ENCODE measurements at places on chromosomes 5 and 9.

GRCh38 chr5:142720641-142721271, 34.9 kb upstream of the FGF1 start:
- DNase-seq = no peak

- no peak for DNase-seq
Observed at GRCh38 chr9:9045072-9045471, 1245.5 kb upstream of the DMAC1 start.

GRCh38 chr5:37722236-37723161, 117.3 kb downstream of the GDNF start:
- no peak for DNase-seq

GRCh38 chr5:113058706-113059226, 82.2 kb downstream of the DCP2 start:
- no peak for DNase-seq

DNA sequence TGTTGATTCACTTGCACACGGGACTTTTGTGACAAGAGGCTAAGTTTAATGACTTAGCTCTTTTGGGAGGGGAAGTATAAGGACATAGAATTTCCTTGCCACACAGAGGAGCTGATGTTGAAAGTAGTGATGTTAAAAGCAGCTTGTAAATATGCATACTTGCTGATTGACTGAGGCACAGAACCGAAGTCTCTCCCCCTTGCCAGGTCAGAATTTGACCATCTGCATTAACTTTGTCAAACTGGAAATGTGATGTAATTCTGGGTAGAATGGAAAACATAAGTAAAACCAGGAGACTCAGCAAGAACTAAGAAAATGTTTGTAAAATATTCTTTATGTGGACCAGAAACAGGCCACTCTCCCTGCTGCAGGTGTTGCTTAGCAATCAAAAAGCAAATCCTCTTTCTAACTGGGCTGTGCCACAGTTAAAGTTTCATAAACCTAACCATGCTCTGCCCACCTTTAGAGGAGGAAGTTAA, 284.2 kb downstream of the NR3C1 start:
- no peak for DNase-seq

DNA sequence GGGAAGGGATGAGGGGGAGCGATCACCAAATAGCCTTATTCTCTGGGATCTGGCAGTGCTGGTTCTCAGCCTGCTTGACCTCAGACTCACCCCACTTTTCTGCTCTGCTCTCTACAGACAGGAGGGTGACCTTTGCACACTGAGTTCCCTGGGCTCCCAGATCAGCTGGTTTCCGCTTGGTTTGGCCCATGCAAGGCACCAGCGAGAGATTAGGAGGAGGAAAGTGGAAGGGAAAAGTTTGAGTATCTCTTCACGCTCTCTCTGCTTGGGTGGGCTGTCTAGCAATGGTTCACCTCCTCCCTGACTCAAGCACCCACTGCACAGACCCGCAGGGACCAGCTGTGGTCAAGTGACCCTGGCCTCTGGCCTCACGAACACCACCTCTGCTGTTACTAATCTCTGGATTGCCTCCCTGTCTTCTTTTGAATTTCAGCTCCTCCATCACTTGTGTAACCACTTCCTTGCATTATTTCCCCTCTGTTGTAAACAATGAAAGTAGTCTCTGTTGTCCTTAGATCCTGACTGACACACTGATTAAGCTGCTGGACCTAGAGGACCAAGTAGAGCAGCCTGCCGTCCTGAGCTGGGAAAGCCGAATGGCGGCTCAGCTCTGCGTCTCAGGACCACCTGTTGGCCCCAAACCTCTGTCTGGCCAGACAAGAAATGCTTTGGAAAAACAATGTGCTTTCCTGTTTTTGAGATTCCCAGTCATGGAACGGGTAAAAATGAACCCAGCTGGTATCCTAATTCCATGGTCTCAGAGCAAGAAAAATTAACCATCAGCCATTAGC, 186.6 kb downstream of the CRB2 start:
- no peak for DNase-seq

DNA sequence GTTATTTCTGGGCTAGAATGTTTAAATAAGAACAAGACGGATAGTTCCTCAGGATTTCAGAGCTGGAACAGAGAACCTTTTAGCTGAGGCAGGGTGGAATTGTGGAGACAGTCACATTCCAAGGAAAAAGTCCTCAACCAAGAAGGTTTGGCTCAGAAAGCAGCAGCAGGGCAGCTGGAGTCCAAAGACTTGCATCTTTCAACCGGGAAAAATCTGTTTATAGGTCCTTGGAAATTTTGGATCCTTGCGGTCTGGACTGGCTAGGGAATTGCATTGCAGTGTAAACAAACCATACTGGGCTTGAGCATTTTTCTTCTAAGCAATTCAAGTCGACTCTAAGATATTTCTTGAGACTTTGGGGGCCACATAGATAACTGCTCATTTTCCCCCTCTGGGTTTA, 40.8 kb upstream of the HMHB1 start:
- DNase-seq = no peak

DNA sequence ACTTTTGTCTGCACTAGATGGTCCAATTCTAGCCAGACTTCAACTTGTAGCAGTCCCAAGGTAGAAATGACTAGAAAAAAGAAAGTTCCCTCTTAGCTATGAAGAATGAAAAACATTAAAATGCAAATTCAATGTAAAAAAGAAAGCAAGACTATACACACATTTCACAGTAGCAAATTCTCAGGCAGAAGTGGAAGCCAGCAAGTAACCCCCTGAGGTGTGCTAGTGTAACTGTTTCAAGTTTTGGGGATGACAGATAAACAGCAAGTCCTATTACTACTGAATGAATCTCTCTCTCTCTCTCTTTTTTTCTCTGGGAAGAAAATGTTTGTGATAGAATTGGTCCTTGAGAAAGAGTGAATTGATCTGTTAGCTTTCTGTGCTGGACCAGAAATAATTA, 185.6 kb downstream of the EFNA5 start:
- no peak for DNase-seq

DNA sequence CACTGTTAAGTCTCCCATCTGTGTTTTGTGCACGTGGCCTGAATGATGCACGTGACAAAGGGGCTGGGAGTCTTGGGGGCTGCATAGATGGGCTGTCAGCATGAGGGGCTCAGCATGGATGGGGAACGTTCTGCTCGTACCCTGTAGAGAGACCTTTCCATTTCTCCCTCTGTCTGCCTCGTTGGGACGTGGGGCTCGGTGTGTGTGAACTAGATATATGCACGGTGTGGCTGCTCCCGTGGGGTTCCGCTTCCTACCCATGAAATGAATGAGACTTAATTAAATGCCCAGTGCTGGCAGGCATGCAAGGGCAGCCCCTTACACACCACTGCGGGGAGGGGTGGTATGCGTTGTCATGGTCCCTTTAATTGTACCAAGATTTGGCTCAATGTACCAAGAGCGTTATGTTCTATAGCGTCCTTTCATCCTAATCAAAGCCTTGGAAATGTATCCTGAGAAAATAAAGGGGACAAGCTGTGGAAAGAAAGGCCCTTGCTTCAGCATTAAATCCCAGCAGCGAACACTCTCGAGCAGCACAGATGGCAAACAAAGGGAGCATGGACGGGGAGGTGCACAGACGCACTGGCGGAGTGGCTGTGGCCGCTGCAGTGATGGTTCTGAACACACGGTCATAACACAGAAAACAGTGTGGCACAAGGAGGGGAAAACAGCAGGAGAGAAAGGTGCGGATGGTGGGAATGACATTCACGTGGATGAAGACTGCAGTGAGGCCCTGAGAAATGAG, 66.8 kb downstream of the RASGEF1C start:
- no peak for DNase-seq

- no peak for DNase-seq
Observed at GRCh38 chr9:96006961-96007360, 131.5 kb downstream of the ERCC6L2 start.

DNA sequence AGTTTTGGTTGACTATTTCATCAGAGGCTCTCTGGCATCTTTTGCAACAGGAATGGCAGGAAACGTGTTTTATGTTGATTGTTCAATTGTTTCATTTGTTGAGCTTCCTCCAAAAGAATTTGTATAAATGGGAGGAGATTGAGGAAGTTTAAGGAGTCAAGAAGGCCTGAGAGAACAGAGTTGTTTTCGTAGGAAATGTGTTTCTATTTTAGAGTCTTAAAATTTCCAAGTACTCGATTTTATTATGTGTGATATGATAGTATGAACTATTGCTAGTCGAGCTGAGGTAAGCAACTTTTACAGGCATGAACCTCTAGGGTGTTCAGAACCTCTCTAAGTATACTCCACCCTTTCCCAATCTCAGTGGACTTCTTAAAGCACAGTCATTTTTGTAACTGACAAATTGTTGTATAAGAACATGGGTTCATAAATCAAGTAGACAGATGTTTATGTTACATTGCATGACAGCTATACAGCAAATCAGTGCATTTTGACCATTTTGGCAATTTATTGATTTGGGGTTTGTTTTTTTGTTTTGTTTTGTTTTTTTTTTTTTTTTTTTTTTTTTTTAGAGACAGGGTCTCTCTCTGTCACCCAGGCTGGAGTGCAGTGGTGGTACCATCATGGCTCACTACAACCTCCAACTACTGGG, 47.4 kb downstream of the POLK start:
- DNase-seq = no peak

DNA sequence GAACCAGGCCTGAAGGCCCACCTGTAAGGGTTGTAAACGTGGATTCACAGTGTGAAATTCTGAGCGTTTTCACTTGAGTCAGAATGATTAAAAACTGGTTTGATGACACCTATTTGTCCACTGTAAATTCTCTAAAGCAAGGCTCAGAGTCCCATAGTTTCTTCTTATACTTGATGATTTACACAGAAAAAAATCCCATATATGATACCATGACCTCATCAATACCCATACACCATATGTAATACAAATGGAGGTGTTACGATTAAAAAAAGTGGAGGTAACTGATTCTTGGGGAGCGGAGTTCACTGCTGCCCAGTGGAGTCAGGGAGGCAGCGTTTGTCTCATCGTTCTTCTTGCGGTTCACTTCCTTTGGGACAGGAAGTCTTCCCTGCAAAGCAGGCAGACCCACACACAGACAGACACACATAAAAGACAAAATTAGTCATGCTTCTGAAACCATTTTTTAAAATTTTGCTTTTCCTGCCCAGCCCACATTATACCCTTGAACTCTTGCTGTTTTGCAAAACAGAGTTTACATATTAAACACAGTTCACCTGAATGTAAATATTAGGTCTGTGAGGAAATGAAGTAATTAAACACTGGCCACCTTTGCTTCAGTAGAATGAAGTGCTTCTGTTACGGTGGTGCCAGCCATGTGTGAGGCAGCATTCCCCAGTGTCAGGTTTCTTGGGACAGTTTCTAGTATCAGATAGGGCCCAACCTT, 26.2 kb downstream of the NREP start:
- DNase-seq = no peak

DNA sequence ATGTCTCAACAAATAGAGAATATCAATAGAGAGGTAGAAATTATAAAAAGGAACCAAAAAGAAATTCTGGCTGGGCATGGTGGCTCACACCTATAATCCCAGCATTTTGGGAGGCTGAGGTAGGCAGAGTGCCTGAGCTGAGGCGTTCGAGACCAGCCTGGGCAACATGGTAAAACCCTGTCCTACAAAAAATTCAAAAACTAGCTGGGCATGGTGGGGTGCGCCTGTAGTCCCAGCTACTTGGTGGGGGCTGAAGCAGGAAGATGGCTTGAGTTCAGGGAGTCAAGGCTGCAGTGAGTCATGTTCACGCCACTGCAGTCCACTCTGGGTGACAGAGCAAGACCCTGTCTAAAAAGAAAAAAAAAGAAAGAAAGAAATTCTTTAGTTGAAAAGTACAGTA, 24.9 kb downstream of the IPPK start:
- no peak for DNase-seq

DNA sequence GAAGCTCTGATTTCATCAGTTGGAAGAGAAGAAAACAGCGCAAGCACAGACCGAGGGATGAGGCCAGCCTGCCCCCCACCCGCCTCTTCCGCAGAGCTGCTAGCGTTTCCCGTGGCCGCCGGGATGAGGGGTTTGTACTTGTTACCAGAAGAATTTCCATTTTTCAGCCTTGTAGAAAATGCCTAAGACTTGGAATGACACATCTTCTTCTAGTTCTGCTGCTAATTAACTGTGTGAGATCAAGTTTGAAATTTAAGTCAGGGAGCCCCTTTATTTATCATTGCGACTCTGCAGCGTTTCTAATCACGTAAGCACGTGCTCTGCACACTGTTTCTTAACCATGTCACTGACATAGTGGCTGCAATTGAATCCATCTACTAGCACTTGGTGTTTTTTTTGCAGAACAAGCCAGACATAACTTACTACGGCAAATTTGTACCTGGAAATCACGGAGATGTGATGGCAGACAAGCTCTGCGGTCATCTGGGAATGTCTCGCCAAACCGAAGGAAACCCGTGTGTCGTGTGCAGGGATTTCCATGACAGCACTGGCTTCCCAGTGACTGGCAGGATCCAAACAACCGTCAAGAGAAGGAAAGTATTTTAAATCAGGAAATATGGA, 41.8 kb upstream of the ROR2 start:
- DNase-seq = no peak

DNA sequence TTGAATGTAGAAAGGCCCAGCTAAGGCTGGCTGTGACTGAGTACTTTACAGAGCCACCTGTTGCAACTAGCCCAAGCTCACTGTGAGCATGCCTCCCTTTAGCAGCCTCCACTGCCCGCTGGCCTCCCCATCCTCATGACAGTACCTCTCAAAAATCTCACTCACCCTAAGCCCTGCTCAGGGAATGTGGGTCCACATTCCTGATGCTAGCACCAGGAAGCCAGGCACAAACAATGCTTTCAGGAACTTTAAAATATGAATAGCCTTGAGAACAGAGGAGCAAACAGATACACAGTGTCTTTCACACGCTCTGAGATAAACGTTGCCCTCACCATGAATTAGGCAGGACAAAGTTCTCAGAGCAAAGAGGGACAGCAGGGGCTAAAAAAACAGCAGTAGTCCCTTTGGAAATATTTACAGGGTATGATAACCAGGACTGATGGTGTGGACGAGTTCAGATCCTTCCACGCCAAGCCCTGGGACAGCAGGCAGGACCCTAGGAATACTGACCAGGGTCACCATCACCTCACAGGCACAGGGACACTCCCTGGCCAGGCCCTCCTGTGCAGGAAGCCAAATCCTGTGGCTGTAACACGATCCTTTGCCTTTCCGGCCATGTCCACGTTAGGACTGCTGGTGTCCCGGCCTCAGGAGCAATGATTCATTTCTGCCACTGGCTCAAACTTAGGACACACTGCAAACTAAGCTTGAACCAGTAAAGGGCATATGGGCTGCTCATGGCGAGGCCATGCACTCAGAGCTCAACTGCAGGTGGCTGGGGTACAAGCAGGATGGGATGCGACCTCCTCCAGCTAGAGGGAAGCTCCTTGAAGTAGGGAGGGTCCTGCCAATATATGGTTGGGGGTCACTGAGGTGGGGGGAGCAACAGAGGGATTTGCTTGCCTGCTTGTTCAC, 9.6 kb downstream of the ACSL6 start:
- no peak for DNase-seq

DNA sequence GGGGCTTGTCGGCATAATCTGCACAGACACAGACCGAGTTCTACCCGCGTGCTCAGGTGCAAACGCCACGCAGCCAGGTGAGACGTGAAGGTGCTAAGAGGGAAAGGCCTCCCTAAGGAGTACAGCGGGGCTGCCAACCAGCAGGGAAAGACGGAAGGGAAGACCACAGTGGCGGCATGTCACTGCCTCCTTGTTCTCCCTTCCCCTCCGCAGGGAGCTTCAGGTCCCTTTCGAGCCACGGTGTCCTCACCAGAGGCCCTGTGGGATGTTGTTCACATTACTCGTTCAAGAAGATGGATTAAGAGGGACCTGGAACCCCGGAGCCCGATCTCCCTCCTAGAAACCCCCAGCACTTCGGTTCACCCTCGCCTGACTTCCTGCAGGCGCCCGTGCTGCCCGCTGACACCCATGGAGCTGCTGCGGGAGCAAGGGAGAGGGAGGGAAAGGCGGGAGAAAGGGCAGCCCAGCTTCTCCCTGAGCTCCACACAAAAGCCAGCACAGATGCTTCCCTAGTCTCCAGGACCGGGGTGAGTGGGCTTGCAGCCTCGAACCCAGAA, 686 bp downstream of the BRD9 start:
- no peak for DNase-seq
